ENCODE measurements at places on chromosomes 13 and 19. TPM values are rescaled to one million over a fixed set of nuclear protein-coding genes. Genes with fewer than 3 reads are reported as not detected.

DNA sequence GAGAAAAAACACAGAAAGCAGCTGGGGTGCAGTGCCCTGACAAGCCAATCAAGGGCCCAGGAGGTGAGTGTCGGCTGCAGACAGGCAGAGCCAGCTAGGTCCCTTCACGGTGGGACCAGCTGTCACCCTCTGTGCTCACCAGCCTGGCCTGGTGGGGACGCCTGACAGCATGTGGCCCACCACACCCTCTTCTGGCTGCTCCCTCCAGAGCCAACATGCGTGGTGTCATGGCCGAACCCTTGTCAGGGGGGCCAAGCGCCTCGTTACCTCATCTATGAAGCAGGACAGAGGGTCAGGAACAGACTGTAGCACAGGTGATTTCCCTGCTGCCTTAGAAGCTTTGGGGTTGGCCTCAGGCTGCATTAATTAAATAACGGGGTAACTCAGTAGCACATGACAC lies 40.0 kb upstream of the ISYNA1 start:
- DNase-seq, result no peak
- H3K36me3 ChIP-seq, result no peaks in the 10 kb centered on the region
- H3K4me1 ChIP-seq, result peaks cover 17% of the 10 kb centered on the region
- H3K27me3 ChIP-seq, result no peaks in the 10 kb centered on the region
- no peak overlapping the region for H3K4me3 ChIP-seq
- H3K27ac ChIP-seq, result no peak overlapping the region

GRCh38 chr19:49836176-49837008 lies 14.6 kb upstream of the PTOV1 start:
- no peak overlapping the region for H3K4me3 ChIP-seq
- no peak overlapping the region for H3K27ac ChIP-seq
- peaks cover 26% of the 10 kb centered on the region for H3K36me3 ChIP-seq
- no peaks in the 10 kb centered on the region for H3K4me1 ChIP-seq
- no peak for DNase-seq

Gene PCSK4
- total RNA-seq, result 5.7 TPM

Gene NLRP11
- total RNA-seq, result 0.23 TPM

Gene LYPD3
- total RNA-seq, result 16.8 TPM

Gene ZNF628
- total RNA-seq, result 24.2 TPM

Gene MAP4K1
- total RNA-seq, result 2.3 TPM

DNA sequence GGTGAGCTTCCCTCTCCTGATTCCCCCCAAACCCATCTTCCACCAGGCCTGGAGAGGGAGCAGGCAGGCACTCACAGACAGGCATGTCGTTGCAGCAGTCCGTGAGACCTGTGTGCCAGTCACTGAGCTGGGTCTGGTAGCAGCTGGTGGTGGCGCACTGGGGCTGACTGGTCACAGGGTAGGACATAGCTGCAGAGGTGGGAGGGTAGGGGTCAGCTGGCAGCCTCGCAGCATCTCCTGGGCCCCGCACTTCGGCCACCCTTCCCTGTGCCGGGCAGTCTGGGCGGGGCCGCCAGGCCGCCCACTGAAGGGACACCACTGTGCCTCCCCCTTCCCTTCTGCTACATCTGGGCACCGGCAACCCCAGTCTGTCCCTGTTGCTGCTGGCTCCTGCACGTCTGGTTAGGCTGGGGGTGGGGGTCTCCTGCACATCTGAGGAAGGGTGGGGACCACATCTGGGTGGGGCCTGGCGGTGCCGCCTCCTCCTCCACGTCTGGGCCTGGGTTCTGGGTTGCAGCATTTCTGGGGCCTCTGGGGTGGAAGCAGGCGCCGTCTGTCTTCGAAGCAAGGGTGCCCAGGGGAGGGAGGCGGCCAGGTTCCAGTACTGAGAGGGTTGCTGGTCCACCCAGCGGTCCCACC lies 1.1 kb downstream of the CNFN start:
- no peaks in the 10 kb centered on the region for H3K36me3 ChIP-seq
- DNase-seq, result no peak
- H3K27me3 ChIP-seq, result no peaks in the 10 kb centered on the region
- no peak overlapping the region for H3K27ac ChIP-seq

Gene HCN2
- total RNA-seq, result 0.46 TPM

GRCh38 chr19:56284746-56285145 lies 12.2 kb downstream of the EDDM13 start:
- no peaks in the 10 kb centered on the region for H3K36me3 ChIP-seq
- H3K4me3 ChIP-seq, result no peak overlapping the region
- DNase-seq, result no peak
- no peak overlapping the region for H3K27ac ChIP-seq
- no peaks in the 10 kb centered on the region for H3K4me1 ChIP-seq

DNA sequence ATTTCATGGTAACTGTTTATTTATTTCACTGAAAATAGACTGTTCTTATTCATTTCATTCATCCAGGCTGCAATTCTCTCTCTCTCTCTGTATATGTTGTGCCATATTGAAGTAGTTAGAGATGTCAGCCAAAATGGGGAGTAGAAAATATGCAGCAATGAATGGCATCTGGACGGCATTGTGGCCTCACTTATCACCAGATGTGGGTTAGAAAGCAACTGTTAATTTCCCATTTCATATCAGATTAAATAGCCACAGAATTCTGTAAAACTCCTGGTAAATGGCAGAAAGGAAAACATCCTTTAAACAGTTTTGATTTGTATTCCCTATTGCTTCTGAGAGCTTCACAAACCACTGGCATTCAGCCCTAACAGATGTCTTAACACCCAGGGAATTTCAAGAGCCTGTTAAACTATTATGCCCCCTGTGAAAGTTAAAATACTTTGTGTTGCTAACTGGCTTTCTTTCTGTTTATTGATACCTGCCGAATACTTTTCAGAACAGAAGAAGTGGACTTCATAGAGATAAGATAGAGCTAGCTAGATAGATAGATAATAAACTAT lies 1763.3 kb upstream of the MIR17HG start:
- no peaks in the 10 kb centered on the region for H3K36me3 ChIP-seq
- no peaks in the 10 kb centered on the region for H3K4me1 ChIP-seq
- no peak overlapping the region for H3K4me3 ChIP-seq
- H3K27ac ChIP-seq, result no peak overlapping the region

- H3K27ac ChIP-seq, result no peak overlapping the region
- no peak for DNase-seq
- H3K27me3 ChIP-seq, result no peaks in the 10 kb centered on the region
- H3K4me3 ChIP-seq, result no peak overlapping the region
- no peaks in the 10 kb centered on the region for H3K36me3 ChIP-seq
Observed at GRCh38 chr13:81602241-81602640, 1261.3 kb upstream of the SPRY2 start.

GRCh38 chr13:51556740-51557139 lies 27.5 kb upstream of the WDFY2 start:
- no peak for DNase-seq
- peaks cover 14% of the 10 kb centered on the region for H3K4me1 ChIP-seq
- no peak overlapping the region for H3K4me3 ChIP-seq
- H3K27me3 ChIP-seq, result no peaks in the 10 kb centered on the region
- H3K36me3 ChIP-seq, result no peaks in the 10 kb centered on the region

- H3K27ac ChIP-seq, result no peak overlapping the region
- no peaks in the 10 kb centered on the region for H3K27me3 ChIP-seq
- no peak for DNase-seq
- peaks cover 27% of the 10 kb centered on the region for H3K4me1 ChIP-seq
Observed at GRCh38 chr19:40805258-40805868, 6.4 kb downstream of the EGLN2 start.

DNA sequence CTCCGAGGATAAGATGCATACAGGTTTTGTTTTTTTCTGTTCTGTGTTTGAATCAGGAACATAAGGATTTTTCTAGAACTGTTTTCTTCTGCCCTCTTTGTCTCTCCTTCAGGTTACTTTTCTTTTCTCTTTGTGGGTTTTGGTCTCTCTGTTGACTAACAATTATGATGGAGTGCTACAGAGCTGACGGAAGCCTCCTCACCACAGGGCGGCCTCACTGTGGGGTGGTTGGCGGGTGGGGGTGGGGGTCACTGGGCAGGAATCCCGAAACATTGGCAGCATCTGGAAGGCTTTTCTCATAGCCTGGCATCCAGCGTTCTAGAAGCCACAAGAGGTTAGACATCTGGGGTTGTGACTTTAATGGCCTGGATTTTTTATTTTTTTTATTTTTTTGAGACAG lies 12.0 kb upstream of the MATK start:
- no peaks in the 10 kb centered on the region for H3K36me3 ChIP-seq
- no peaks in the 10 kb centered on the region for H3K4me1 ChIP-seq
- H3K4me3 ChIP-seq, result no peak overlapping the region

DNA sequence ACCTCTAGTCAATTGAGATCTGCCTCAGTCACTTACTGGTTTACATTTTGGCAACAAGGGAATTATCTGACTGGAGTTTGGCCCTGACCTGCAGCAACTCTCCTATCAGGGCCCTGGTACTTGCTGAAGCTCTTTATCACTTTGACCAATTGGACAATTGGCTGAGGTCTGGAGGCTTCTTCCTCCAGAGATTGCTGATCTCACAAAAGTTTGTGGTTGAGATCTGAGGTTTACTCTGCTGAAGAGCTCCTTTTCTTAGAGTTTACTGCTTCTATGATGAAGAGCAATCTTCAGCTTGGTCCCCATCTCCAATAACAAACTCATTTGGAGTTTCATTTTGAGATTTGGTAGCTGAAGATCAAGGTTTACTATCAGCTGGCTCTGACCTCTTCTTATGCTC lies 276.9 kb upstream of the SGCG start:
- no peaks in the 10 kb centered on the region for H3K4me1 ChIP-seq
- no peak overlapping the region for H3K27ac ChIP-seq
- no peak overlapping the region for H3K4me3 ChIP-seq
- H3K27me3 ChIP-seq, result no peaks in the 10 kb centered on the region

GRCh38 chr19:43641333-43641732 lies 1.7 kb upstream of the CADM4 start:
- H3K4me1 ChIP-seq, result no peaks in the 10 kb centered on the region
- H3K4me3 ChIP-seq, result no peak overlapping the region
- no peak overlapping the region for H3K27ac ChIP-seq
- DNase-seq, result no peak
- no peaks in the 10 kb centered on the region for H3K27me3 ChIP-seq

DNA sequence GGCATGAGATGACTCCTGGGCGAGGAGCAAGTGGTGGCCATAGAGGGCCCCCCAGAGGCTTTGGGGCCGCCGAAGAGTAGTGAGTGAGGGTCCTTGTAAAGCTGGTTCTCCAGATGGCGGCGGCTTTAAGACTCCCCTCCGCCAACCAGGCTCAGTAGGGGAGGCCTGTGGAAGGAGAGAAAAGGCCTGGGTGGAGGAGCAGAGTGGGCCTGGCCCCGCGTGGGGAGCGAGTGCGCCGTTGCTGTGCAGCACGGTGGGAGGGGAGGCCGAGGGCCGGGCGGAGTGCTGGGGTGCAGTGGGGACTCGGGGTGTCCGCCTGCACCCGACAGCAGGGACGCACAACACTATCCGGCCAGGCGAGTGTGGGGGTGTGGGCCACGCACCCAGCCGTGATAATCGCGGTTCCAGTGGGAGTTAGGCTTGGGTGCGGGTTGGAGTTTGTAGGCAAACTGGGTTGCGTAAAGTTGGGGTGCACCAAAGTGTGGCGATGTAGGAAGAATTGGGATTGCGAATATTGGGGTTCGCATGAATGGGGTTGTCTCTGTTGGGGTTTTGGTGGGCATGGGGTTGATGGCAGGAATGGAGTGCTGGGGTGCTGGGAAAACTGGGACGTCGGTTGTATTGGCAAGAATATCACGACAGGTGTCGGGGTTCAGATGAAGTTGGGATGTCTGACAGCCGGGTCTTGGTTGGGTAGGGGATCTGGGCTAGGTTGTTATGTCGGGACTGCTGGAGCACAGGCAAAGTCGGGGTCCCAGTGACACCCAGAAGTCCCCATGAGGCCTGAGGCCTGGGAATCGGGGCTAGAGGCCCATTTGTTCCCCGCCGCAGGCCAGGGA lies 687 bp upstream of the CIRBP start:
- peaks cover 64% of the 10 kb centered on the region for H3K4me1 ChIP-seq
- no peaks in the 10 kb centered on the region for H3K36me3 ChIP-seq
- H3K27me3 ChIP-seq, result no peaks in the 10 kb centered on the region
- H3K4me3 ChIP-seq, result no peak overlapping the region

Gene RTBDN
- total RNA-seq, result 3.7 TPM

Gene ACTMAP
- total RNA-seq, result 0.86 TPM

Gene LIM2
- not detected for total RNA-seq

- H3K4me3 ChIP-seq, result no peak overlapping the region
- DNase-seq, result peak; percentile 75
- no peaks in the 10 kb centered on the region for H3K36me3 ChIP-seq
- peaks cover 46% of the 10 kb centered on the region for H3K27me3 ChIP-seq
- no peak overlapping the region for H3K27ac ChIP-seq
- no peaks in the 10 kb centered on the region for H3K4me1 ChIP-seq
Observed at GRCh38 chr19:54674021-54674617, 11.3 kb downstream of the LILRB4 start.

Gene ZNF541
- not detected for total RNA-seq

Gene ZNF682
- total RNA-seq, result 3.5 TPM

Gene CRLF1
- total RNA-seq, result 2.6 TPM

- H3K27ac ChIP-seq, result no peak overlapping the region
- H3K4me1 ChIP-seq, result peaks cover 26% of the 10 kb centered on the region
- H3K36me3 ChIP-seq, result no peaks in the 10 kb centered on the region
- H3K4me3 ChIP-seq, result no peak overlapping the region
- no peaks in the 10 kb centered on the region for H3K27me3 ChIP-seq
- no peak for DNase-seq
Observed at GRCh38 chr19:2550431-2551171, 74.7 kb downstream of the GADD45B start.

DNA sequence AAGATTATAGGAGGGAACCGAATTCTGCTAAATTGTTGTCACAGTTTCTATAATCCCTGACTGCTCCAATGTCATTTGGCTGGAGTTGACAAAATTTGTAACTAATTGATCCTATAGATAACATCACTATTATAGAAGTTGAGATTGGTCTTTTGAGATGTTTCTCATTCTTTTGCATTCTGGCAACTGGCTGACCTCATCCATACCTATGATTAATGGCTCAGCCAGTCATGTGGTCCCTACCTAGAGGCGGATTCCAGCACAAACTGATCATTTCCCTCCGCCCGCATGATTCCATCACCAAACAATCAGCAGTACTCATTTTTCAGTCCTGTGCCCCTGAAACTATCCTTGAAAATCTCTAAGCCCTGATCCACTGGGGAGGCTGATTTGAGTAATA lies 4.2 kb downstream of the PSG2 start:
- H3K4me1 ChIP-seq, result peaks cover 10% of the 10 kb centered on the region
- DNase-seq, result peak; percentile 56
- H3K4me3 ChIP-seq, result no peak overlapping the region

Gene IFI30
- 35.0 TPM for total RNA-seq

- no peaks in the 10 kb centered on the region for H3K36me3 ChIP-seq
- no peaks in the 10 kb centered on the region for H3K27me3 ChIP-seq
- no peak overlapping the region for H3K27ac ChIP-seq
- H3K4me1 ChIP-seq, result no peaks in the 10 kb centered on the region
Observed at GRCh38 chr19:16726916-16727315, 7.3 kb downstream of the NWD1 start.

Measured in PC-3 (cell line).